ENCODE measurements at places on chromosomes 5 and 9.

DNA sequence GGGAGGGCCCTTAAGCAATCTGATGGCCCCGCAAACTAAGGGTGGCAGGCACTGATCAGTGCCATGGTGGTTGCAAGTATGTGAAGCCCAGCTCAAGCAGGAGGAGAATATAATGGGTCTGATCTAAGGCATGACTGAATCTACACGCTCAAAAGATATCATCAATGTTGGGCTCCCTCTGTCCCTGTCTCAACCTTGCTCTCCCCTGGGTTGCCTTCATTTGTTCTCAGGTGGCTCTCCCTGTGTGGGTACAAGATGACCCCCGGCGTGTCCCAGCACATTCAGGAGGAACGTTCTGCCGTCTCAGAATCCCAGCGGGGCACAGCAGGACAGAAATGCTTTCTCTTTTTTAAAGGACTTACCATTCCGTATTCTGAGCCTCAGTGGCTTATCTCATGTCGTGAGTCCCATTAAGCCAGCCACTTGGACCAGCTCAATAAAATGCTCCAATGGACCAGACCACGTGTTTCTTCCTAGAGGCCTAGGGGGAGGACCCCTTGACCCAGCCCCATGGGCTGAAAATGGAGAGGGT lies 12.0 kb upstream of the RNF130 start:
- DNase-seq = no peak

- no peak for DNase-seq
Observed at GRCh38 chr5:63686181-63686580, 276.1 kb downstream of the HTR1A start.

DNA sequence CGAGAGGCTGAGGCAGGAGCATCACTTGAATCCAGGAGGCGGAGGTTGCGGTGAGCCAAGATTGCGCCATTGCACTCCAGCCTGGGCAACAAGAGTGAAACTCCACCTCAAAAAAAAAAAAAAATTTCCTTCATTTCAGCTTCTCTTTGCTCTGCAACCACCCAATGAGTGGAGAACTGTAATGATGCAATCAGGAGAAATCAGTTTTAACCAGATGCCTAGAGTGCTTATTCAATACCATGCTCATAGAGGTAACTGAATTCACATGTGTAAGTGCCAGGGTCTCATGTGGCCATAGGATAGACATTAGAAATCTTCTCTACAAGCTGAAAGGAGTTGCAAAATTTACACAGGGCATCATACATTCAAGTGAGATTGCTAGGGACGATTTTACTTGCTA lies 70.6 kb downstream of the HMHB1 start:
- no peak for DNase-seq

GRCh38 chr9:134641173-134641989 lies at the start of gene COL5A1:
Gene COL5A1 (plus strand): TSS chr9:134641803. CDS start chr9:134642188, 385 bp downstream.
- no peak for DNase-seq

DNA sequence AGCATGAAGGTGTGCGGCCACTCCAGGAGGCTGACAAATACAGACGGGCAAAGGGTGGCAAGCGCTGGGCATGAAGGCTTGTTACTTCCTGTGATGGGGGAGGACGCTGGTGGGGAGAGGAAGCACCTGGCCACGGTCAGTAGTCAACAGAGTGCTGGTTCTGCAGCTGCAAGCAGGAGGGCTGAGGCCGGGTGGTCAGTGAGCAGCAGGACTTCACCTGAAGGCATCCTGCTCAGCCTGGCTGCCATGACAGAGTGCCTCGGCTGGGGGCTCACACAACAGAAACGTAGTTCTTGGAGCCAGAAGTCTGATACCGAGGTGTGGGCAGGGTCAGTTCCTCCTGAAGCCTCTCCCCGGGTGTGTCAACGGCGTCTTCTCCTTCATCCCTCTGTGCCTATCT lies 118.6 kb upstream of the IRX4 start:
- DNase-seq = no peak

GRCh38 chr5:32000731-32001130 lies 173.4 kb downstream of the GOLPH3 start:
- DNase-seq = no peak

DNA sequence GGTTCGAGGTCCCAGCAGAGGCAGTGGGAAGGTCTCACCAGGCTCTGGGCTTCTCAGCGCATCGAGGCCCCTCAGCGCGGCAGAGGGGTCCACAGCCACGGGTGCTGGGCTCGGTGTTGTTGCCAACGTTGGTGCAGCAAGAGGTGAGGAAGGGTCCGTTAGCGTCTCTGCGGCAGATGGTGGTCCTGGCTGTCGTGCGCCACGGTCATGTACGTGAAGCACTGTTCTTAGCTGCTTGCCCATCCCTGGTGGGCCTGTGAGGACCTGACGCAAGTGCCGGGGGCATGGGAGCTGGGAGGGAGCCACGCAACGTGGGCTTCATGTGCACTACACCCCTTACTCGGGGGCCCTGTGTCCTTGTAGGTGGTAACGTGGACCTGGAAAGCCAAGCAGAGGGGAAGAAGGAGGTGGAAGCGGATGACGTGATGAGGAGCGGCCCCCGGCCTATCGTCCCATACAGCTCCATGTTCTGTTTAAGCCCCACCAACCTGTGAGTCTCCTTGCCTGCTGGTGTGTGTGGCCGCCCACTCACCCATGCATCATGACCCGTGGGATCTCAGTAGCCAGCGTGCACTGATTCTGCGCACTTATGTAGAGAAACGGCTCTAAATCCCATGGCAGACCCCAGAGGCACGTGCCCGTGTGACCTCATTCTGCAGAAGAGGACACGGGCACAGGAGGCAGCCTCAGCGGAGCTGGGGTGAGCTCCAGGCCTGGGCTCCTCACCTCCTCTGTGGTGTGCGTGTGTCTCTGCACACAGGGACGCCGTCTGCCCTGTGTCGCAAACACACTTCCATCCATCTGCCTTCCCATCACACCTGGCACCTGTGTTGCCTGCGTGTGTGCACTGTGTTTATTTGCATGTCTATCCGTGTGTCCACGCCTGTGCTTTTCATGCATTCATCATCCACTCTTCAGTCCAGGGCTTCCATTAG lies 166.1 kb downstream of the CACNA1B start:
- no peak for DNase-seq

- peak; percentile 70 for DNase-seq
Observed at GRCh38 chr9:99253772-99254431, 31.8 kb downstream of the SEC61B start.

DNA sequence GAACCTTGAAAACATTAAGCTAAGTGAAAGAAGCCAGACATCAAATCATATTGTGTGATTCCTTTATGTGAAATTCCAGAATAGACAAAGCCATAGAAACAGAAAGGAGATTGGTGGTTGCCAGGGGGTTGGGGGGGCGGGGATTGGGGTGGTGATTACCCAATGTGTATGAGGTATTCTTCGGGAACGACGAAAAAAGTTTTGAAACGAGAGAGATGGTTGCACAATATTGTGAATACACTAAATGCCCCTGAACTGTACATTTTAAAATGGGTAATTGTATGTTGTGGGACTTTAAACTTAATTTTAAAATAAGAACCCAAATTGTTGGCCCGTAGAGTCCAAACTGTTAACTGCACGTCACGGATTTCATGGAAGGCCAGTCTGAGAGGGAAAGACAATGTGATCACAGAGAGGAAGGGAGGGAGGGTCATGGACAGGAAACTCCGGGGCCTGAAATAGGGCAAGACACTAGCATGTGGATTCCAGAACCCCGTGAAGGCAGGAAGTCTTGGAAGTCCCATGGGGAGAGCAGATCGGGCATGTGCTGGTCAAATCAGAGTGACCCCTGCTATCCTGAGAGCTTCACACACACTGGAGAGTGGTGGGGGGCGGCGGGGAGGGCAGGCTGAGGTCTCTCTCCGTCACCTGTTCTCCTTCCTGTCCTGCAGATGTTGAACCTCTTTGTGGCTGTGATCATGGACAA lies 218.4 kb downstream of the CACNA1B start:
- DNase-seq = no peak

GRCh38 chr5:175614223-175614815 lies 43.6 kb upstream of the HRH2 start:
- DNase-seq = no peak

GRCh38 chr9:68979538-68980314 lies 34.2 kb downstream of the PRKACG start:
- peak; percentile 62 for DNase-seq

DNA sequence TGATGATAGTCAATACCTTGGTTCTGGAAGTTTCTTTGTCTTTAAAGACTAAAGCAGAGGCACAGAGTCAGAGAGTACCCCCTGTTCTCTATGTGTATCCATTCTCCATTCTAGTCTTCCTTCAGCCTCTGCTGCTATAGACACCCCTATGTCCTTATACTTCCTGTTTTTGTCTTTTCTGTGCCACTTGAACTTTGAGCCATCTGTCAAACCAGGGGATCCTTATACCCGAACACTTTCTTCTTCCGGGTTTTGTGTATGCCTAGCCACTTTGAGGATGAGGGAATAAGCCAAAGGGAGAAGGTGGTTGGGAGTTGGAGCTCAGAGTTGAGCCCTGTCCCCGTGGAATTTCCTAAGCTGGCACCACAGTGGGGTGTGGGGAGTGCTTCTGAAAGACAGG lies 61.1 kb upstream of the IL6ST start:
- no peak for DNase-seq

DNA sequence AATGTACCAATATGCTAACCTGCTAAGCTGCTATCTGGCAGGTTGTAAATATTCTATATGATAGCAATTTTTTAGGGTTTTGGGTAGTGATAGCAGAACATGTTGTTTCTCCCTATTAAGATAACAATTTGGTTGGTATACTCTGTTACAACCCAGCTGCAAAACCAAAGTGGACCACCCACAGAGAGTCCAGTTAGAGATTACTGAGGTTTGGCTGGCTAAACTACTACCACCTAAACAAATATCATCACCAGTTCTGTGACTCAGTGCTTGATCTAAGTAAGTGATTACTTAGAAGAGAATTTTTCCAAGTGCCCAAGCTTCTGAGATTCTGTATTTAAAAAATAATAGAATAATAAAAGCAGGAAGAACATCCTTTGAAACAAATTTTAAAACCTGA lies 72.3 kb downstream of the XRCC4 start:
- no peak for DNase-seq

GRCh38 chr9:91814753-91815152 lies 135.3 kb downstream of the ROR2 start:
- no peak for DNase-seq

GRCh38 chr5:98770209-98770910 lies 3.1 kb upstream of the RGMB start:
- DNase-seq = no peak

- DNase-seq = no peak
Observed at GRCh38 chr9:10700291-10700690, 87.5 kb upstream of the PTPRD start.

DNA sequence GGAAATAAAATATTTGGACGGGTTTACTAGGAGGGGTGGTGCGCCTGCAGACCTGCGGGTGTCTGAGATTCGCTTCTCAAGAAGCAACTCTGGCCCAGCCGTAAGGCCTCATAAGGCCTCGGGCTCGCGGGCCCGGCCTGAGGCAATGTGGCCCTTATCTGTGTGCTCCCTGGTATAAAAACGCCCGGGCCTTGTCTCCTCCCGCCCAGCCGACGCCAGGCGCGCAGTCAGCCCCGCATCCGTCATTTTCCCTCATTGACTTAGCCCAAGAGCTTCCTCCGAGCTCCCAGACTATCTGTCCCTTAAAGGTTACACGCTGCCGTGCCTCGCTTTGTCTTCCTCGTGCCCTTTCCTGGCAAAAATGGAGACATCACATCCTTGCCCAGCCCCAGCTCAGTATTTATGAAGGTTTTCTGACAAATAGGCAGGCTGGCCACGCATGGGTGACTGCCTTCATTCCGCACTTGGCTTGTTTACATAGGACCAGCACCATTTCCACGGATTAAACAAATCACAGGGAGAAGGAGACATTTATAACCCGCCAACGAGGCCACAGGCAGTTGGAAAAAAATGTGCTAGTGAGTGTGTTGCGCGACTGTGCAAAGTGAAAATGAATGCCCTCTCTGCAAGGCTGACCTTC lies 74.5 kb upstream of the TBCA start:
- DNase-seq = no peak

DNA sequence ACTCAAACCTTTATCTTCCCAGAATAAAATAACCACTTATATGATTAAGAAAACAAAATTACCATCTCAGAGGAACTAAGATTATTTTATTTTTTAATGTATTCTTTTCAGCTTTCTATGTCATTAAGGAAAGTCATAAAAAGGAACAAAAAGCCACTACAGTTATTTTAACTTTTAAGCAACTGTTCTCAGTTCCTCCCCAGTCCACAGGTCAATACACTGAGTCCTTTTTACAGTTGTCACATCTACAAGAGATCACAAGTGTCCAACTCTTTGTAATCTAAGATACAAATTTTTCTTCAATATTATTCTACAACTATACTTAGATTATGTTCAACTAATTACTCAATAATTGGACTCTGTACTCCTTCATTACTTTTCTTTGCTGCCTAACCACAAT lies 782.8 kb upstream of the ACO1 start:
- DNase-seq = no peak

GRCh38 chr5:2003690-2004365 lies 121.1 kb upstream of the IRX4 start:
- DNase-seq = no peak

DNA sequence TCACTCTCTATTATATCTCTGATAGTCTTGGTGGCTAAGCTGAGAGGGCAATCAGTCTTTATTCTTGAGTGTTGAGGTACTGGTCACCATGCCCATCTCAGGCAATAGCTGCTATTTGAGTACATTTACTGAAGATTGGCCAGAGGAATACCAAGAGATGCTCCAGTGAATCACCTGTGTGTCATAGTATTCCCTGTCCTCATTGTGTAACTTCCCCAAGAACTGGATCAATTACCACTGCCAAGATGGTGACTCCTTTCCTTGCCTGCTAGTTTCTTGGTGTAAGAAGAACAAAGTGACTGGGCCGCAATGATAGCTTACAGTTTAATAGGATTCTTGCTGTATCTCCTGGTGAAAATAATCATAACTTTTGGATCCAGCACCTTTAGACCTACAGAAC lies 418.7 kb upstream of the KIF2A start:
- no peak for DNase-seq

- DNase-seq = no peak
Observed at GRCh38 chr5:81904861-81905260, 67.0 kb upstream of the ATG10 start.

DNA sequence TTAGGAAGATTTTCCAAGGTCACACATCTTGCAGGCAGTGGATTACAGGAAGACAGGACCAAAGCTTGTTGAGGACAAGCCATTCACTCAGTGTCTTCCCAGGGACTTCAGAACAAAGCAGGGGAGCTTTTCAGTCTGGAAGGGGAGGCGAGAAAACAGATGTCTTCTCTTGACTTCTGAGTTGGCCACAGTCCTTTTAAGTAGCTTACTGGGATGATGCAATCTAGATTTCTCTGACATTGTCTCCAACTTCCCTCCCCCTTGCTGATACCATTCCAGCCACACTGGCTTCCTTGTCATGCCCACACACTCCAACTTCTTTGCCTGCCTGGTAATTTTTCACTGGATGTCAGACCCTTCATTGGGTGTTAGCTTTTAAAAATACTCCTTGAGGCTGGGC lies 174.2 kb upstream of the TBC1D2 start:
- no peak for DNase-seq

GRCh38 chr5:147704544-147704943 lies 78.0 kb downstream of the JAKMIP2 start:
- DNase-seq = no peak

GRCh38 chr5:10737880-10738279 lies 23.2 kb downstream of the DAP start:
- DNase-seq = no peak
